ENCODE measurements at places on chromosomes 7 and 10. TPM values are rescaled to one million over a fixed set of nuclear protein-coding genes. Genes with fewer than 3 reads are reported as not detected.

LAMB1 gene
- total RNA-seq, result 438 TPM

DNA sequence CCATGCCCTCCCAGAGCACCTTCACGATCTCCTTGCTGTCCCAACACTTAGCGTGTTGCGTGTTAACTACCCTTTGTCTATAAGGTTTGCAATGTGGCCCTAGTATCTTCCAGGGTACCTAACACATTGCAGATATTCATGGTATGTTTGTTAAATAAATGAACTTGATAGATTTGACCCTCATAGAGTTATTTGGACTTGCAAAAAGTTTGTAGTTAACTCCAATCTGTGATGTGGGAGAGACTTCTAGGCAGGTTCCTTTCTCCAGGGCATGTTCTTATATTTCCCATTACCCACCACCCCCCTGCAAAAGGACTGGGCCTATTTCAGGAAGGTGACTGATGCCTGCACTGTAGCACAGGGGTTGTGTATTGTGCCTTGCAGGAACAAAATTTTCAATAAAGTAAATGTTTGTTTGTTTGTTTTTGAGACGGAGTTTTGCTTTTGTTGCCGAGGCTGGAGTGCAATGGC lies 612 bp downstream of the HILPDA start:
- DNase-seq, result no peak

SEMA4G gene
- 0.43 TPM for total RNA-seq

- peak; percentile 70 for DNase-seq
Observed at GRCh38 chr10:94104316-94105000, 110.7 kb downstream of the PLCE1 start.

All from fibroblast of villous mesenchyme (primary cell).